ENCODE measurements at places on chromosomes 3 and 15. TPM values are rescaled to one million over a fixed set of nuclear protein-coding genes. Genes with fewer than 3 reads are reported as not detected.

DNA sequence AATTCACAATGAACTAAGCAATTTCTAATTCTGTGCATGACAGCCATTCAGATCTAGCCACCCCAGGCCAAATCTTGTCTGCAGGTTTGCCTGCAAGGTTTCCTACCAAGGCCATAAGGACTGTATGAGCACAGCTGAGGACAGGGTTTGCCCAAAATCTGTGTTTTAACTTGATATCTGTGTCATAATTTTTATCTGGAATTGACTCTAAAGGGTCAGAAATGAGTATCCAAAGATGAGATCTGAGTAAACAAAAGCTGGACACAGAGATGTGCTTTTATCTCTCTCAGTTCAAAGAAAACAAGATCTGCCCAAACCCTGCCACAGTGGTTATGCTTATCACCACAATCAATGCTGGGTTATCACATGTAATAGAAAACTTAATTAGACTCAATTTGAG lies 154.6 kb upstream of the COL8A1 start:
- no peak for DNase-seq
- no peak overlapping the region for H3K4me3 ChIP-seq
- H3K36me3 ChIP-seq, result no peaks in the 10 kb centered on the region
- no peaks in the 10 kb centered on the region for H3K4me1 ChIP-seq
- H3K27ac ChIP-seq, result no peak overlapping the region

The CACNA2D3 gene
- total RNA-seq, result 3.8 TPM

The SPRED1 gene
- 58.2 TPM for total RNA-seq

DNA sequence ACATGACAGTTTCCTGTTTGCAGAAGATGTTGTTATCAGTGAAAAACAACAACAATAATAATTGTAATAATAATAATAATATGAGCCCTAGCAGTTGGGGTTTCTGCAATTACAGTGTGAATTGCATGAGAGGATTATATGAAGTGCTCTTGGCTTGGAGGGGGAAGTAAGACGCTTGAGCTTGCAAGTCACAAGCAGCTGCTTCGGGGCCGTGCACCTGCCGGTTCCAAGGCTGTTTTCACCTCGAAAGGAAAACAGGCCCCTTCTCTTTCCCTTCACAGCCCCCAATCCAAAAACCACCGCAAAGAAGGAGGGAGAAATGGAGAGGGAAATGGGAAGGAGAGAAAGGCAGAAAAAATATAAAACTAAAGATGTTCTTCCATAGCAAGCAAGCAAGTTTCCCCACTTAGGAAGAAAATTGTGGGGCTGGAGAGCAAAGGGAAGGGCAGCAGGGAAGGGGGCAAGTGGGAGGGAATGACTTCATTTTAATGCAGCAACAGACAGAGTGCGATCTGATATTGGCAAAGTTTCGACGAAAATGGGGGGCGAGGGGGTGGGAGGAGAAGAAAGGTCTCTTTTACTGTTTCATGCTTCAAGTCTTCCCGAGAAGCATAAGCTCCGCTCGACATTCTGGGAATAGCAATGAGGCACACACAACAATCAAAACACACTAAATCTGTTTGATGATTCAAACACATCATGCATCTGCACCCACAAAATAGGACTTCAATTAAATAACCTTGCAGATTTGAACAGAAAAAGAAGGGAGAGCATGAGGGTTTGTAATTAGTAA lies 284.2 kb upstream of the ATP11B start:
- no peak for DNase-seq
- no peaks in the 10 kb centered on the region for H3K4me1 ChIP-seq
- no peaks in the 10 kb centered on the region for H3K27me3 ChIP-seq
- H3K27ac ChIP-seq, result no peak overlapping the region
- no peak overlapping the region for H3K4me3 ChIP-seq
- no peaks in the 10 kb centered on the region for H3K36me3 ChIP-seq

- H3K4me1 ChIP-seq, result peaks cover 8% of the 10 kb centered on the region
- H3K4me3 ChIP-seq, result no peak overlapping the region
- no peak for DNase-seq
- H3K27ac ChIP-seq, result no peak overlapping the region
- no peaks in the 10 kb centered on the region for H3K36me3 ChIP-seq
Observed at GRCh38 chr3:32956750-32957570, 5.5 kb downstream of the CCR4 start.

DNA sequence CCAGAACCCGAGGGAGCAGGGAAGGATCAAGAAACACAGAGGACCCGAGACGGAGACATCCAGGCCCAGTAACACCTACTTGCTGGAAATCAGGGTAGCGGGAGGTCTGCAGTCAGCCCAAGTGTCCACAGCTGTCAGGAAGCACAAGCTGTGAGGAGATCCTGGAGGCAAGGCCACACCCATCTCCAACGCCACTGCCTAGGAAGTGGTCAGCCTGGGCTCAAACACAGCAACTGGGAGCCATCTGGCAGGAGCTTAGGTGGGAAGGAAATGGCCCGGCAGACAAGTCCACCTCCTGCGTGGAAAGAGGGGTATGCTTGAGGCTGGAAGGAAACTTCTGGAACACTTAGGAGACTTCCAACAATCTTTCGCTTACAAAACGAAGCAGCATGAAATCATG lies 407.1 kb downstream of the VPS13C start:
- H3K4me1 ChIP-seq, result no peaks in the 10 kb centered on the region
- no peak overlapping the region for H3K4me3 ChIP-seq
- no peak overlapping the region for H3K27ac ChIP-seq
- peak; percentile 29 for DNase-seq

GRCh38 chr15:80640531-80641121 lies 54.5 kb upstream of the ABHD17C start:
- DNase-seq, result no peak
- H3K36me3 ChIP-seq, result no peaks in the 10 kb centered on the region
- H3K4me3 ChIP-seq, result no peak overlapping the region
- no peaks in the 10 kb centered on the region for H3K4me1 ChIP-seq
- H3K27ac ChIP-seq, result no peak overlapping the region
- no peaks in the 10 kb centered on the region for H3K27me3 ChIP-seq

DNA sequence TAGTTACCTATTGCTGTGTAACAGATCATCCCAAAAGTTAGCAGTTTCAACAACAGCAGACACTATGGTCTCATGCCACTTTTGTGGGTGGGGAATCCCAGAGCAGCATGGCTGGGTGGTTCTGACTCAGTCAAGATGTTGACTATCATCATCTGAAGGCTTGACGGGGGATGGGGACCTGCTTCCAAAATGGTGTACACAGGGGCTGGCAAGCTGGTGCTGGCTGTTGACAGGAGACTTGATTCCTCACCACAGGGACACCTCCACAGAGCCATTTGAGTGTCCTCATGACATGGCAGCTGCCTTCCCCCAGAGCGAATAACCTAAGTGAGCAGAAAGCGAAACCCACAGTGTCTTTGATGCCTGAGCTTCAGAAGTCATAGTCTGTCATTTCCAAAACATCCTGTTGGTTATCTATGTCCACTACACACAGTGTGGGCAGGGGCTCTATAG lies 19.1 kb downstream of the DNAJB8 start:
- no peaks in the 10 kb centered on the region for H3K4me1 ChIP-seq
- no peak overlapping the region for H3K27ac ChIP-seq
- H3K4me3 ChIP-seq, result no peak overlapping the region
- H3K36me3 ChIP-seq, result no peaks in the 10 kb centered on the region
- H3K27me3 ChIP-seq, result no peaks in the 10 kb centered on the region
- no peak for DNase-seq

DNA sequence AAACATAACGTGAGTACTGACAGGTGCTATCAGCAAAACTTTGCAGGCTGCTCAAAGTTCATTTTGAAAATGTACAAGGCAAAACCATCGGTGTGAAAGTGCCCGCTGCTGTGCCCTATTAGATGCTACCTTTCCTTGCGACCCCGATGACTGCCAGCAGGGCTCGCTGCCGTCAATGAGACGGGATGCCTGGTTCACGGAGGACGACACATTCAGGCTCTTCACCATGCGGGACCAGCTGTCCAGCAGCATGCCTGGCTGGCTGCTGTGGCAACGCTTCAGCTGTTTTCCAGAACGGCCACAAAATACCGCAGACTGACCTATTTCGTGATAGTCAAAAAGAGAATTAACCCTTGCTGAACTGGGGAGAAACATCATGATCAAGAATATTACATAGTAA lies 92.7 kb upstream of the OCA2 start:
- H3K4me3 ChIP-seq, result no peak overlapping the region
- H3K4me1 ChIP-seq, result no peaks in the 10 kb centered on the region
- no peaks in the 10 kb centered on the region for H3K27me3 ChIP-seq
- H3K27ac ChIP-seq, result no peak overlapping the region

The ISG20 gene
- total RNA-seq, result 15.6 TPM

All from stomach (tissue), 19 donors.